ENCODE measurements at places on chromosomes 16 and 17. TPM values are rescaled to one million over a fixed set of nuclear protein-coding genes. Genes with fewer than 3 reads are reported as not detected.

RAI1 gene
- total RNA-seq: 75.0 TPM

C16orf89 gene
- total RNA-seq: not detected

SEC14L5 gene
- 1.8 TPM for total RNA-seq

GCGR gene
- total RNA-seq: 2.2 TPM

CHD9NB gene
- 1.1 TPM for total RNA-seq

CHMP6 gene
- 27.8 TPM for total RNA-seq

CA7 gene
- total RNA-seq: not detected

C16orf54 gene
- total RNA-seq: 0.17 TPM

AXIN2 gene
- total RNA-seq: 10.2 TPM

NPIPB6 gene
- 5.7 TPM for total RNA-seq

KLHL36 gene
- 43.2 TPM for total RNA-seq

OR2C1 gene
- total RNA-seq: 0.19 TPM

RND2 gene
- total RNA-seq: 14.6 TPM

SNX20 gene
- not detected for total RNA-seq

ITGA2B gene
- total RNA-seq: 1.2 TPM

TNP2 gene
- not detected for total RNA-seq

NUPR1 gene
- total RNA-seq: not detected

SLC13A2 gene
- 0.29 TPM for total RNA-seq

COX4I1 gene
- 466 TPM for total RNA-seq

ADORA2B gene
- total RNA-seq: 0.67 TPM

CALB2 gene
- total RNA-seq: 2.2 TPM

PIK3R5 gene
- total RNA-seq: 0.50 TPM

FOXN1 gene
- 0.07 TPM for total RNA-seq

ABAT gene
- total RNA-seq: 26.7 TPM

SPEM2 gene
- total RNA-seq: not detected

SCARF1 gene
- total RNA-seq: 0.69 TPM

CNGB1 gene
- total RNA-seq: not detected

C16orf96 gene
- 1.2 TPM for total RNA-seq

SCGB1C2 gene
- total RNA-seq: not detected

ZNF174 gene
- total RNA-seq: 13.5 TPM

CTRB2 gene
- total RNA-seq: not detected

ACD gene
- 32.7 TPM for total RNA-seq

PRAC1 gene
- not detected for total RNA-seq

PLEKHG4 gene
- 3.8 TPM for total RNA-seq

CBFA2T3 gene
- 12.9 TPM for total RNA-seq

NUDT21 gene
- total RNA-seq: 142 TPM

MEOX1 gene
- total RNA-seq: 1.1 TPM

EPN2 gene
- 51.2 TPM for total RNA-seq

KRT36 gene
- not detected for total RNA-seq

HOXB2 gene
- total RNA-seq: 15.2 TPM

RNF222 gene
- not detected for total RNA-seq

CCDC144A gene
- total RNA-seq: 1.2 TPM

YWHAE gene
- total RNA-seq: 951 TPM

HYDIN gene
- 25.7 TPM for total RNA-seq

KRTAP4-1 gene
- not detected for total RNA-seq

EPOP gene
- 10.0 TPM for total RNA-seq

PRSS8 gene
- total RNA-seq: 107 TPM

OMG gene
- total RNA-seq: not detected

All from progenitor cell of endocrine pancreas (in vitro differentiated cells).